ENCODE measurements at places on chromosomes 5 and 9.

DNA sequence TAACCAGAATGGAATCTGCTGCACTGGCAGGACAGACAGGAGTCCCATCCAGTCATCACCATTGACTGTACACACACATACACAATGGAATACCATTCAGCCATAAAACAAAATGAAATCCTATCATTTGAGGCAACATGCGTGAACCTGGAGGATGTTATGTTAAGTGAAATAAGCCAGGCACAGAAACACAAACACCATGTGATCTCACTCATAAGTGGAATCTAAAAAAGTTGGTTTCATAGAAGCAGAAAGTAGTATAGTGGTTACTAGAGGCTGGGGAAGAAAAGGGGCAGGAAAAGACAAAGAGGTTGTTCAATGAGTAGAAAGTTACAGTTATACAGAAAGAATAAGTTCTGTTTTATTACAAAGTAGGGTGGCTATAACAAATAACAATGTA, 884.0 kb upstream of the ACO1 start:
- DNase-seq = no peak

GRCh38 chr5:95086927-95087815, 197.7 kb downstream of the MCTP1 start:
- no peak for DNase-seq

DNA sequence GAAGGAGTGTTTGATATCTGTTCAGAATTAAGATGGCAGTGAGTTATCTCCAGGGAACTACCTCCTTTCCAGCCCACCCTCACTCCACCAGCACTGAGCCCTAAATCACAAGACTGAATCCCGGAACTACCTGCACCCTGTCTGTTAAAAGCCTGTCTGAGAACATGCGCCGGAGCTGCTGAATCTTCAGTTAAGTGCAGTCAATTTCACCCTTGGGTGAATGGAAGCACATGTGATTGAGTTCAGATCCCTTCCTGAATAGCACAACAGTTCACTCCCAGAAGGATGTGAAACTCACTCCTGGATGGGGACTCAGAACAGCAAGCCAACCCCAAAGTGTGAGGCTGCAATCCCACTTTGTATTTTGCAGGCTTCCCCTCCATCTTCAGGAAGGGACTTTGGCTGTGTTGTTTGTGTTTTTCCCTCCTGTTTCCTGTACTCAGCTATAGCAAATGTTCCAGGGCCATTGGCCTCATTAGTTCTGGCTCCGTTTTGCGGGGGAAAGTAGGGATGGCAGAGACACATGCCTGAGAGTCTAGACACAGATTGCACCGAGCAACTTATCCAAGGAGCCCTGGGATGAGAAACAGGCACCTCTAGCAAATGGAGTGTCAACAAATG, 43.4 kb downstream of the DPYSL3 start:
- DNase-seq = no peak

DNA sequence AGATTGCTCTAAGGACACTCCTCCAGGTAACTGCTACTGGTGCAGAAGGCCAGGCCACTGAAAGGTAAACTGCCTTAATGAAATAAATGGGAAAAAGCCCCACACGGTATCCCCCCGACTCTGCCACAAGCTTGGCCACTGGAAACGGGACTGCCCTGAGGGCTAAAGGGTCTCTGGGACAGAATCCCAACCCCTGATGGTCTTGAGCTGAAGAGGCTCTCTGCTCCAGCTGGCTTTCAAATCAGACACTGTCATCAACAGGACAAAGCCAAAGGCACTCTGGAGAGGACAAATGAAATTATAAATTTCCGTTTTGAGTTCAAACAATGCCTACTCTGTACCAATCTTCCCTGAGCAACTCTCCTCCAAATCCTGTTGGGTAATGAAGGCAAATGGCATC, 33.6 kb upstream of the HMGCR start:
- no peak for DNase-seq

DNA sequence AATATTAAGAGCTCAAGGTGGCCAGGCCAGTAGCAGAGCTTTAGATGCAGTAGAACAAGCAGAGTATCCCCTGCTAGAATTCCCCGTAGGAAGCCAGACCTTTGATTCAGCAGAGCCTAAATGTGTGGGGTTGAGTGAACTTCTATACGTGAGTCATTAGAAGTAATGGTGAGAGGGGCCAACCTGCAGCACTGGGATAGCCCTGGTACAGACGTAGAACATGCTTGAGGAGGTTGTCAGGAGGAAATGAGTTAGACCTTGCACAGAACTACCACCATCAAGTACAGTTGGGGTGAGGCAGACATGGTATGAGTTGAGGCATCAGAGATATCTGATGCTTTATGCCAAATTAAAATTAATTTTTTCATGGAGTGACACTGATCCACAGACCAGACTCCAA, 42.0 kb downstream of the PDCD1LG2 start:
- DNase-seq = no peak

DNA sequence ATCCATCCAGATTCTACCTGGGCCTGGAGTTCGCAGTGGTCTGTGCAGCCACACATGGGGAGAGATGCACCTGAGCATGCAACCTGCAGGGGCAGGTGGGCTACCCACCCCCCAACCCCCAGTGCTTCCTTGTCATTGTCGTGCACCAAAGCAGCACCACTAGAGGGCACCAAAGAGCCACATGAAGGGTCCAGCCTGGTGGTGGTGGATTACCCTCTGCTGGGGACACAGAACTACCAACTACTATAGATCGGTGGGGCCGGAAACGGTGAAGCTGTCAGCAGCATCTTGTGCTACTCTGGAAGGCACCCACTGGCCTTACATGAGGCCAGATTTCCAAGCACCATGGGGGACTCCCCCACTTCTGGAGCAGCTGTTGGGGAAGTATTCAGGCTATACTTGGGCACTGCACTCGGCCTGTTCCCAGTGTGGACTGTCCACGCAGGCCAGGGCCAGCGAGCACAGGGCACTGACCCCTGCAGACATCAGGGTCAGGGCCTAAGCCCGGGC, 60.2 kb upstream of the TBC1D2 start:
- peak; percentile 18 for DNase-seq

All from stimulated activated CD8-positive, alpha-beta memory T cell treated with anti-CD3 and anti-CD28 coated beads, Interleukin-15, amount 100 ng/mL, for 4 hours (primary cell).